ENCODE measurements at places on chromosomes 5 and 9. TPM values are rescaled to one million over a fixed set of nuclear protein-coding genes. Genes with fewer than 3 reads are reported as not detected.

Gene ARL14EPL
- not detected for total RNA-seq

Gene ANKRD55
- not detected for total RNA-seq

Gene SPATA31C1
- not detected for total RNA-seq

Gene CDH10
- not detected for total RNA-seq

Gene DAB2IP
- total RNA-seq, result 11.2 TPM

Gene ERP44
- 28.1 TPM for total RNA-seq

Gene STC2
- not detected for total RNA-seq

Gene SOHLH1
- total RNA-seq, result not detected

Gene TRIM36
- not detected for total RNA-seq

Gene PAEP
- not detected for total RNA-seq

Gene TTC16
- not detected for total RNA-seq

GRCh38 chr5:154945695-154946301 is 4.9 kb downstream of the MRPL22 start:
- DNase-seq, result peak; percentile 36

GRCh38 chr5:172638209-172638768 is 2.8 kb upstream of the NEURL1B start:
- DNase-seq, result peak; percentile 7

GRCh38 chr5:4630031-4630430 is 510.1 kb upstream of the ADAMTS16 start:
- DNase-seq, result no peak

DNA sequence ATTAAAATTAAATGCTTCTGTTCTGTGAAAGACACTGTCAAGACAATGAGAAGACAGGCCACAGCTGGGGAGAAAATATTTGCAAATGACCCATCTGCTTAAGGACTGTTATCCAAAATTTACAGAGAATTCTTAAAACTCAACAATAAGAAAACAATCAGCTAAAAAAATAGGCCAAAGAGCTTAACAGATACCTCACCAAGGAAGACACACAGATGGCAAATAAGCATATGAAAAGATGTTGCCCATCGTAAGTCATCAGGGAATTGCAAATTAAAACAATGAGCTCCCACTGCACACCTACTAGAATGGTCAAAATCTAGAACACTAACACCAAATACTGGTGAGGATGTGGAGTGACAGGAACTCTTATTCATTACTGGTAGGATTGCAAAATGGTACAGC is 10.3 kb downstream of the WNK2 start:
- DNase-seq, result no peak

- DNase-seq, result no peak
These were observed 150.0 kb downstream of the CDC42SE2 start for GRCh38 chr5:131413605-131414559.

- DNase-seq, result no peak
These were observed 256.5 kb upstream of the GRIA1 start for GRCh38 chr5:153233933-153234332.

GRCh38 chr9:8521112-8521511 is 721.5 kb upstream of the DMAC1 start:
- no peak for DNase-seq

GRCh38 chr5:17364987-17365810 is 132.8 kb upstream of the TAF11L2 start:
- no peak for DNase-seq

DNA sequence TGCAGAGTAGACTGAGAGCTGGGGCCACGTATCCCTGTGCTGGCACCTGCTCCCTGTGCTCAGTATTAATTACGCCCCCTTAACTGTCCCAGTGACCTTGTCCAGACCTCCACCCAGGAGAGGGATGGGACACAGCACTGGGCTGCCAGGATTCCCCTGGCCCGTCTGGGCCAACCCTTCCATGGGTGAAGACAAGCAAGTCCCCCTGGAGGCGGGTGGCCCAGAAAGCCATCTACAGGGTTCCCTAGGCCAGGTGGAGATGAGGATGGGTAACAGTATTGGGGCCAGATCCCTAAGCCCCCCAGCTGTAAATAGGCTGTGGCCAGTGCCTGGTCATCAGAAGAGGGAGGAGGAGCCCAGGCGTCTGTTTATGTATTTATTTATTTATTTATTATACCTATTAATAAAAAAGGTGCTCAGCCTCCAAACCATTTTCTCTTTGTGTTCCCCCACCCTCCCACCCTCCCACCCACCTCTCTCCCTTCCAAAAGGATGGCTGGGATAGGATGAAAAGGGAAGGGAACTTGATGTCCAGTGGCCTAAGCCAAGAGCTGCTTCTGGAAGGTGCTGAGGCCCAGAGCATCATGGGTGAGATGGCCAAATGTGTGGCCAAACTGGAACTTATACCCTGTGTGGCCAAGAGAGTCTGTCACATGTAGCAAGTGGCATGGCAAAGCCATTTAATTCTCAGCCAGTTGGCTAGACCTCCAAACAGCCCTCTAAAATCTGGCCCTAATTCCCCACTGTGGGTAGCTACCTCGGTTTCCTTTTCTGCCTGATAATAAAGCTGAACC is 43.4 kb upstream of the TESK1 start:
- no peak for DNase-seq

GRCh38 chr9:111186021-111186530 is 143.9 kb downstream of the OR2K2 start:
- no peak for DNase-seq

DNA sequence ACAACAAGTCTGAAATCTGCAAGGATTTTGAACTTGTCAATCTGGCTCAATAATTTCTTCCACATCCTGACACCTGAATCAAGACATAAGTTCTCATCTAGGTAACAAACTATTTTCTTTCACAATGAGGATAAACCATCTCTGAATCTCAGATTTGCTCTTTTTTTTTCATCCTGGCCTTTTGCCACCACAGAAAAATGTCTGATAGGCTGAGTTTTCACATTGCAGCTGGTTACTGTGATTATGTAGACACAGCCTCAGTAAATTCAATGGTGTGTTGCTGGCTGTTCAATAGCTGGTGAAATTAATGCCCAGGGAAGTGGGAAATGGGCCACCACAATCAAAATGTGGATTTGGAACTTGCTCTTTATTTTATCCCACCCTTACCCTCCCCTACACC is 2.8 kb upstream of the ADRA1B start:
- DNase-seq, result no peak

DNA sequence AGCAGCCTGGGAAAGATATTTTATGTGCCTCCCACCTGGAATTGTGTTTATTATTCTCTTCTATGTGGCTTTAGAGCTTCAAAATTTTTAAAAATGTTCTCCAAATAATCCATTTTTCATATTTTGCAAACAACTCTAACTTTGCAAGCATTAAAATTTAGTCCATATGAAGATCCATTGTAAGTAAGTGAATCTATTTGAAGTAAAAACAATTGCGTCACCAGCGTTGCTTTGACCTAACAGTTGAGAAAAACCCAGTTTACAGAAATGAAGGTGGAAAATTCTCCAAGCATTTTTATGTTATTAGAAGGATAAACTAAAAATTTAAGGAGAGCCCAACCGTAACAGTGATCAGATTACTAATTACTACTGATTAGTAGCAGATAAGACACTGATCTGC is 38.9 kb upstream of the TLX3 start:
- DNase-seq, result no peak

DNA sequence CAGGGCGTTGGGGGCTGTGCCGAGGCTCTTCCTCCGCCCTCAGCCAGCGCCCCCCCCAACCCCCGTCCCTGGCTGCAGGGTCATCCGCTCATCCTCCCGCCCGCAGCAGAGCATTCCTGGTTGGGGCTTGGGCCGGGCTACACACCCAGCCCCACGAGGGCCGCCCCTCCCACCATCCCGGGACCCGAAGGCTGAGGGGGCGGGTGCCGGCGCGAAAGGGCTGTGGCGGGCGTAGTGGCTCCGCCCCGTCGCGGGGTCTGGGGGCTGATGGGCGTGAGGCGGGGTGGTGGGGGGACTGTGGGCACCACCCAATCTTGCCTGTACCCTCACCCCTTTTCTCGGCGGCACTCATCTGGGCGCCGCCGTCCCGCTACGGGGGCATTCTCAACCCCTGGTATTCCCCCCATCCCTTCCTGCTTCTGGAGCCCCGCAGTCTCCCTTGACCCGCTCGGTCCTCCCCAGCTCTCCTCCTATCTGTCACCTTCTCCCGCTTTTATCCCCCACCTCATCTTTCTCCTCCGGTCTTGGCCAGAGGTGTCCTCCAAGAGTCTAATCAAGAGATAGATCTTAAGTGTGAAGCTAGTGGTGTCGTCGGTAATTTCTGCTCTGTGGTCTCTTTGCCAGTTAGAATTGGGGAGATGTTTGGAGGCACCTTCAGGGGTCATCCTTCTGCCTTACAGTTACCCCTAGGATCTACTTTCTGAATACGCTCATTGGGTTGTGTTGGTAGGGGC is 1.6 kb downstream of the FER start:
- DNase-seq, result peak; percentile 21

- DNase-seq, result no peak
These were observed 36.7 kb downstream of the PCA3 start for GRCh38 chr9:76800901-76801300.

GRCh38 chr9:84748112-84748511 is 78.6 kb downstream of the NTRK2 start:
- no peak for DNase-seq

DNA sequence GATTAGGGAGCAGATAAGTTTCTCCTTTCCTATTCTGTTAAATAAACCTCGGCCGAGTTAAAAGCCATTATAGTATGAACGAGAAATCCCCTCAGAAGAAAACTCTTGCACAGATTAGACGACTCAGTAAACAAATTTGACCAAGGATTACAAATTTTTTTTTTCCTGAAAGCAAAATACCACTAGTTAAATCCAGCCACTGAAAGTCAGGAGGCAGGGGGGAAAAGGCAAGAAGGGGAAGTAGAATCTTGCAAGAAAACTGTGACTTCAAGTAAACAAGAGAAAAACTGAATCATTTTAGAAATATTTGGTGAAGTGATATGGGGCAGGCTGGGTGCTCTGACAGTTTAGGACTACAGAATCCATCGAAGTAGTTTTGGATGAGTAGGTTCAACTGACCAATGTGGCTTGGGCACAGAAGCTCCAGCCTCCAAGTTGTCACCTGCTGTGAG is 251.0 kb downstream of the DENND1A start:
- DNase-seq, result no peak

DNA sequence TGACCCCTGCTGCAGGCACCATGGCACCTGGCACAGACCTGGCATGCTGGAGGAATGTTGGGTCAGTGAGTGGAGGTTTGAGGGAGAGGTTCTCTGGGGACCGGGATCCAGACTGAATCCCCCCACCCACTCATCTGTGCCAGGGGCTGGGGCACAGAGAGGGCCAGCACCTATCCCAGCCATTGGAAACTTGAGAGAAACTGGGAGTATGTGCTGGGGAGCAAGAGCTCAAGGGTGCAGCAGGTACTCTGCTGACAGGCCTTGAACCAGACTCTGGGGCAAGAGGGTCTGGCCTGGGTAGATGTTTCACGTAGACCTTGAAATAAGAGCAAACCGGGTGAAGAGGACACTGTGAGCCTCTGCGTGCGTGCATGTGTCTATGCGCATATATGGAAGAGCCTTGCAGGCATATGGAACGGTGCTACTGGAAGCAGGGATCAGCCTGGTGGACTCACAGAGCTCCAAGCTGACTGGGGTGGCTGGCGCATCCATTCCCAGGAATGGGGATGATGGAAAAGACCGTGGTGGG is 8.8 kb downstream of the FGF18 start:
- no peak for DNase-seq

- DNase-seq, result no peak
These were observed 273.4 kb downstream of the KCNN2 start for GRCh38 chr5:114634967-114635901.

- no peak for DNase-seq
These were observed 19.9 kb downstream of the DNM1 start for GRCh38 chr9:128222880-128223670.

- DNase-seq, result peak; percentile 86
These were observed at the start of gene RABL6 for GRCh38 chr9:136807281-136808074. Gene RABL6 (plus strand): TSS chr9:136807948. CDS start chr9:136808197, 249 bp downstream.

DNA sequence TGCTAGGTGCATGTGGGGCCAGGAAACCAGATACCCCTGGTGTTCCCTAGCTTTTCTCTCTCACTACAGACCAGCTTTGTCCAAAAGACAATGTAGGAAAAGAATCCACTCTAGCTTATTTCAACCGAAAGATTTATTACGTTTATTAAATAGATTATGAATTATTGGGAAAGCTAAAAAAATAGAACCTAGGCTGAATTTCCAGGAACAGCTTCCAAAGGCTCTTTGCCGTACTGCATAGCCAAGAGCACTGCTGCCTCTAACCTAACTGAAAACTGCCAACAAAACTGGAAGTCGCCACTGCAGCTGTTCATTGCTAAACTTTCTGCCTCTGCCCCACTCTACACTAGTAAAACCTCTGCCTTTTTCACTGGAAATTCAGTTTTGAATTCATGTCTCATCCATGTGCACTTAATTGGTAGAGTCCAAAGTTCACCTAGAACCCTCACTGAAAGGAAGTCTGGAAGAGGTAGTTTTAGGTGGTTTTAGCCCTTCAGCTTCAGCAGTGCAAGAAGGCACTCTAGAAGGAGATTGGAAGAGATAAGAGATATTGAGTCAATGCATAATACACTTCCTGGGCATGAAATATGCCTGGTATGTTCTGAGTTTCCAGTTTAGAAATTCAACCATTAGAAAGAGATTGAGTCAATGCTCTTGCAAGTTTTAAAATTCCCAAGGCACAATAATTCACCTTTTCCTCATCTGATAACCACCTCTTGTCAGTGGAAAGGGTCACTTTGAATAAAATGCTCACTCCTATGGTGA is 927.9 kb downstream of the MAT2B start:
- no peak for DNase-seq

DNA sequence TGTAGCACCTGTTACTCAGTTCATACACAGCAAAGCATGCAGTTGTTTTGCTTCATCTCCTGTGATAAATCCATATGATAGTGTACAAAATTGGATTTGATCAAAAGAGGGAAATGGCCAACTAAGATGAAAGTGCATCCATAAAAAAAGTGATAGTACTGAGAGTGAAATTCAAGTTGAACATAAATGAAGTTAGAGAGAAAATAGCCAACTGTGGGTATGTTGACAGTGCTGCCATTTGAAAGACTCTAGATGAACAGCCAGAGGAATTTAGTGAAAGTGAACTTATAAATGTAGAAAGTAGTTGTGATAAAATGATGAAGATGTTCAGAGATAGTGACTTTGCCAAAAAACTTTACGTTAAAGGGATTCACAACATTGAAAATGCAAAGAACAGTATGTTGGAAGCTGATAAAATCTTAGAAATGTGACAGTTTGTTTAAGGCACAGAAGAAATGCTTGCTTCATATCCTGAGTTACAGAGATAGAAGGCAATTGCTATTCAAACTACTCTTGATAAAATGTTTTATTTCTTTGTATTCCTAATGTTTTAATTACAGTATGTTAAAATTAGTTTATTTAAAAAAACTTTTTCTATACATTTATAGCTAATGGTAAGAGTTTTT is 119.7 kb downstream of the DMXL1 start:
- no peak for DNase-seq

DNA sequence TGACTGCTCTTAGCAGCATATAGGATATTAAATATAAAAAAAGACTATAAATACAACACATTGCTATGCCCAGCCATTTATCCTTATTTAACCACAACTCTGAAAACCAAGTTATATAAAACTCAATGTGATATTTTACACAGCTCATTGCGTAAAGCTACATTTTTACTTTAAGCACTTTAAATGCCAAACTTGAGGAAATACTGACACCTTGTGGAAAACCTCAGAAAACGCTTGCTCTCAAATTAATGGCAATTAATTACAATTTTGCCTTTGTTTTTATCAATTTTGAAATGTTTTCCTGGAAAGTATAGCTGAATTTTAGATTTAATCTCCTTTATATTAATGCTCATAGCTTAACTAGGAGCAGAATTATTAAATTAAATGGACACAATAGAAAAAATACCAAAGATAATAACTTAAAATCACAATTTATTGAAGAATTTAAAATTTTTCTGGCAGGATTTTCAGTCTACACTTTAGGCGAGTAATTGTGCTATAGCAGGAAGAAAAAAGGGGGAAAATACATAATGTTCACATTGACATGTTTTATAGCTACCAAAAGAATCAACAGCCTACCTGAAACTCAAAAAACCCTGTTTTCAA is 25.2 kb upstream of the PLAC8L1 start:
- peak; percentile 37 for DNase-seq
